ENCODE measurements at places on chromosomes 1 and 21.
A peak's percentile ranks its signal among the peaks of the same experiment; 100 is the strongest.

DNA sequence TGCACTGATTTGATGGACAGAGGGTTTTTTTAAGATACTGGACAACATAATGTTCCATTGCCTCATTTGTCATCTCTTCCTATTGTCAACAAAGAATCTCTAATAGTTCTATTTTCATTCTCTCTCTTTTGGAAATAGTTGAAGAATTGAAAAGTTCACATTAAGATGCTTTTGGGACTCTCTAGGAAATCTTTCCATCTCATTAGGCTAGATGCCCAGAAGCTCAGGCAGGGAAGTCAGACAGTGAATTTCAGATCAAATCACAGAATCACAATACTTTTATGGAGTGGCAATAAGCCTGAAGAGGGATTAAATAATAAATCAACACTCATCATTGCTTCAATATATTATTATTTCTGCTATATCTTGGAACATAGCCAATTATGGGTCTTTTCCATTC, 29.2 kb downstream of the NEGR1 start:
- DNase-seq: no peak

GRCh38 chr1:221141096-221141495, 261.9 kb downstream of the HLX start:
- no peak for DNase-seq

GRCh38 chr1:23098463-23099170, 70.0 kb downstream of the LUZP1 start:
- peak; percentile 33 for DNase-seq

- no peak for DNase-seq
These were observed 23.4 kb downstream of the CNIH3 start for GRCh38 chr1:224639426-224639975.

- no peak for DNase-seq
These were observed 24.5 kb downstream of the ELF3 start for GRCh38 chr1:202034683-202035462.

DNA sequence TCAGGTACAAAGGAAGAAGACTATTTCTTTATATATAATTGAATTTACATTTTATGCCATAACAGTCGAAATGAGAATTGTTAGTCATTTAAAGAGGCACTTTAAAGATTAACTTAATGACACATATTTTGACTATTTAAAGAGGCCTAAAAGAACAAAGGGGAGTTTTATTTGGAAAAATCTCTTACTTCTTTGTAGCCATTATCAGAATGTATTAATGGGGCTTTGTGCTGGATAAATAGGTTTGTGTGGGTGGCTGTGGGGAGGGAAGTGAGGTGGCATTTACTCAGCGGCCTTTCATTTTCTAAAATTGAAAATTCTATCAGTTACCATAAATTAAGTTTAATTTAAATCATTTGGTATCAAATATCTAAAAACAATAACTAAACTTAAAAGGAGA, 462.2 kb upstream of the CXADR start:
- DNase-seq: no peak

DNA sequence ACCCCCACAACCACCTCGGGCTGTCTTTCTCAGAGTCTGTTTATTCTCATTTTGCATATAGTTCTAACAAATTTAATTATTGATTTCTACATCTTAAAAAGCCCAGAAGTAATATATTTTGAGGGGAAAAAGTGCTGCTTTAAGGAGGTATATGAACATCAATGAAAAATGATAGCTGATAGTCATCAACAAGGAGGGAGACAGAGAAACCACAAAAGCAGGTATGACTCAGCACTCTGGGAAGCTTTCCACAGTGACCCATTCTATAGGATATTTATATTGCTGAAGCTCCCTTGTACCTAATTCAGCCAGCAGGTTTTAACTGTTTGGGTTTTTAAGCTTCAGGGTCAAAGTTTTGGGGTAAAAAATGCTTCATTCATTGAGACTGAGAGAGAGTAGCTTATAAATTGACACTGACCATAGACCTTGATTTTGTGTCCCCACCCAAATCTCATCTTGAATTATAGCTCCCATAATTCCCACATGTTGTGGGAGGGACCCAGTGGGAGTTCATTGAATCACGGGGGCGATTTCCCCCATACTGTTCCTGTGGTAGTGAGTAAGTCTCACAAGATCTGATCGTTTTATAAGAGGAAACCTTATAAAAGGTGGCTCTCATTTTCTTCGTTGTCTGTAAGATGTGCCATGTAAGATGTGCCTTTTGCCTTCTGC, 27.4 kb downstream of the VANGL1 start:
- no peak for DNase-seq

DNA sequence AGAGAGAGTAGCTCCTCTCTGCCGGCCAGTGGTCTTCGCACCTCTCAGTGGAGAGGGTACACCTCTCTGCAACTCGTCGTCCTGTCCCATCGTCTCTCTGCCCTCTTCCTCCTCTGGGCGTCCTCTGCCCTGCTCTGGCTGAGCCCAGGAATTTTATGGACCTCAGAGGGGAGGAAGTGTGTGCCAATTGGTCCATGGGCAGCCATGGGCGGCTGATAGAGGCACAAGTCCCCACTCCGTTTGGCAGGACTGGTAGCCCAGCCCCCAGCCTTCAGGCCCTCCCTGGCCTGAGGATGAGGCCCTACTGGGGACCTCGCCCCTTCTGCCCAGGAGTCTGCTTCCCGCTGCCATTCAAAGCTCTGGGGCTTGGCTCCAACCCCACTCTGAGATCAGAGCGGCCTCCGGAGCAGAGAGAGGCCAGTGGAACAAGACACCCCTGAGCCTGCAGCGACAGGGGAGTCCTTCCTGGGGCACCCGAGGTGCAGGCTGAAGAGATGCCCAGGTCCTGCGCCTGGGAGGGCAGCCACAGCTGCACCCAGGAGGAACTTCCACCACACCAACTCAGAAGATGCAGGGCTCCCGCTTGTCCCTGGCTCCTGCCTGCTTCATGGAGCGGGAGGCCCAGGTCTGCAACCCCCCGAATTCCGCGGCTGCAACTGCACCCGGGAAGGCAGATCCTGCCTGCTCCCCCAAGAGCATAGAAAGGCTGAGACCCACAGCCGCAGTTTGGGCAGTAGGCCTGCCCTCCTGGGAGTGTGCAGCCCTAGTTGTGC, 659.9 kb downstream of the KCNT2 start:
- DNase-seq: no peak

DNA sequence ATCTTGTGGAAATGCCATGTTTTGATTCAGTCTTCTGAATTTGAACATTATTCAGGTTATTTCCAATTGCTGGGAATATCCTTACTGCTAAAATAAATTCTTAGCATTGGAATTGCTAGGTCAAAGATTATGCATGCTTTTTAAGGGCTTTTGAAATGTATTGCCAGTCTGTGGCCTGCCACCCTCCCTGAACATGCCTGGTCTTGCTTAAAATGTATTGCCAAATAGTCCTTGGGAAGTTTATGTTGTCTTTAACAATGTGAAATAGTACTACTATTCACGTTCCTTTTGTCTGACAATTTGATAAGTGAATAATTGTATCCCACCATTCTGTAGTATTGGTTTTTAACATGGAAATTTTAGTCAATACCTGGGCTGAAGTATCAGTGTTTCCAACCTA, 13.6 kb downstream of the TARDBP start:
- DNase-seq: no peak

DNA sequence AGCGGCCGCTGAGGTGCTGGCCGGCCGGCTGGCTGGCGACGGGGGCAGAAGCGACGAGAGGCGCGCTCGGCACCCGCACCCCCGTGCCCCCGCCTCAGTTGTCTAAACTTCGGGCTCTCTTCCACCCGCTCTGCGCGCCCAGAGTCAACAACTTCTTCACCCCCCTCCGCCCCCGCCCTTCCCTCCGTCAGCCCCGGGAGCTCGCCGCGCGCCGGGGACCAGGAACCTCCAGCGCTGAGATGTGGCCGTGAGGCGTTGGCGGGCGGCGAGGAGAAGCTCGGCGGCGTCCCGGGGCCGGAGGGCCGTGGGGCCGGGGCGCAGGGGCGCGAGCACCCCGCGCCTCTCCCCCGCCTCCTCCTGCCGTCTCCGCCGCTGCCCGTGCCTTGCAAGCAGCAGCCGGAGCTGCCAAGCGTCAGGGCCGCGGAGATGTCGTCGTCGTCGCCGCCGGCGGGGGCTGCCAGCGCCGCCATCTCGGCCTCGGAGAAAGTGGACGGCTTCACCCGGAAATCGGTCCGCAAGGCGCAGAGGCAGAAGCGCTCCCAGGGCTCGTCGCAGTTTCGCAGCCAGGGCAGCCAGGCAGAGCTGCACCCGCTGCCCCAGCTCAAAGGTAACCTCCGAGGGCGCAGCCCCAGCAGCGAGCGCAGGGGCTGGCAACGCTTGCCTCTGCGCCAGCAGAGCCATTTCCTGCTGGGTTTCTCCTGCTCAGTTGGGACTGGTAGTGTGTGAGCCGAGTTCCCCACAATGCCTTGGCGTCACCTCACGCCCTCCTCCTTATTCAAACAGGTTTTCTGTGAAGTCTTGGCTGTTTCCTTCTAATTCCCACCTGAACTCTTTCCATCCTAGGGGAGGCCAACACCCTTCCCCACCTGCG, 710 bp downstream of the PPP2R5A start:
- peak; percentile 51 for DNase-seq

DNA sequence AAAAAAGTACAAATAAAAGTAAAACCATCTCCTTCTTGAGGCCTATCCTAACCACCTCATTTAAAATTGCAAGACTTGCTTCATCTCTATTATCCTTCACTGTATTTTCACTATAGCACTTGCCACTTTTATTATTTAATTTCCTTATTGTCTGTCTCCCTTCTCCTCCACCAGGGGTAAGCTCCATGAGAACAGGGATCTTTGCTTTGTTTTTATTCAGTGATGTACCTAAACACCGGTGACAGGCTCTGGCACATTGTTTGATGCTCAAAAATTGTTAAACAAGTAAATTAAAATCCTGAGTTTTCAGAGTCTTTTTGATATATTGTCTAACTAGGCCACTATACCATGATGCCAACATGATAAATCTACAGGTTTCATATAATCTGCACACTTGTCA, 17.2 kb upstream of the SPEN start:
- no peak for DNase-seq

GRCh38 chr1:101005871-101006270, 19.7 kb downstream of the DPH5 start:
- DNase-seq: no peak

DNA sequence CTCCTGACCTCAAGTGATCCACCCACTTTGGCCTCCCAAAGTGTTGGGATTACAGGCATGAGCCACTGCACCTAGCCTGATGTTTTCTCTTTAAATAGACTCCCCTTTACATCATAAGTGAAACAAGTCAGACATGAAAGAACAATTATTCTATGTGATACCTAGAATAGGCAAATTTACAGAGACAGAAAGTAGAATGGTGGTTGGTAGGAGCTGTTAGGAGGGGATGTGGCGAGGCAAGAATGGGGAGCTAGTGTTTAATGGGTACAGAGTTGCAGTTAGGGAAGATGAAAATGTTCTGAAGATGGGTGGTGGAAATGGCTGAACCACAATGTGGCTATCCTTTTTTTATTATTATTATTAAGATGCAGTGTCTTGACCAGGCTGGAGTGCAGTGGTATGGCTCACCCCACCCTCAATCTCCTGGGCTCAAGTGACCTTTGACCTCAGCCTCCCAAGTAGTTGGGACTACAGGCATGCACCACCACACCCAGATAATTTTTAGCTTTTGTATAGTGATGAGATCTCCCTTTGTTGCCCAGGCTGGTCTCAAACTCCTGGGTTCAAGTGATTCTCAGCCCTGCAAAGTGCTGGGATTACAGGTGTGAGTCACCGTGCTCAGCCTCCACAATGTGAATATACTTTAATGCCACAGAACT, 28.4 kb downstream of the ELF3 start:
- DNase-seq: no peak

GRCh38 chr1:101139821-101140718, 96.7 kb upstream of the S1PR1 start:
- no peak for DNase-seq

- DNase-seq: no peak
These were observed 169.1 kb downstream of the CDC7 start for GRCh38 chr1:91669584-91670350.

DNA sequence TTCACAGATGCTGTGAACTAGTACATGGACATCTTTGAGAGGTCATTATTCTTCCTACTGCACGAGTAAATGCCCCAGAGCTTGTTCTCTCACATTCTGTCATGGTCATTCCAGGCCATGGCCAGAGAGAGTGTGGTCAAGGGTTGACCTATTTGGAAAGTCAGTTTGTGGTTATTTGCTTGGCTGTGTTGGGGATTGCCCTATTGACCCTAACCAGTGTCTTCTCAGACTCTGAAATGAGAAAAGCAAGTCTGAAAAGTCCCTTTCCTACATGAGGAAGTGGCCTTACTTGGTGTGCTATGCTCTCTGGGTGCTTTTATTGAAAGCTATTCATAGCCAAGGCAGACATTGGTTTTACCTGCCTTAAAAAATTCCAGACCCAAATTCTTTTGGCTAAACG, 26.6 kb downstream of the CLIC6 start:
- no peak for DNase-seq

DNA sequence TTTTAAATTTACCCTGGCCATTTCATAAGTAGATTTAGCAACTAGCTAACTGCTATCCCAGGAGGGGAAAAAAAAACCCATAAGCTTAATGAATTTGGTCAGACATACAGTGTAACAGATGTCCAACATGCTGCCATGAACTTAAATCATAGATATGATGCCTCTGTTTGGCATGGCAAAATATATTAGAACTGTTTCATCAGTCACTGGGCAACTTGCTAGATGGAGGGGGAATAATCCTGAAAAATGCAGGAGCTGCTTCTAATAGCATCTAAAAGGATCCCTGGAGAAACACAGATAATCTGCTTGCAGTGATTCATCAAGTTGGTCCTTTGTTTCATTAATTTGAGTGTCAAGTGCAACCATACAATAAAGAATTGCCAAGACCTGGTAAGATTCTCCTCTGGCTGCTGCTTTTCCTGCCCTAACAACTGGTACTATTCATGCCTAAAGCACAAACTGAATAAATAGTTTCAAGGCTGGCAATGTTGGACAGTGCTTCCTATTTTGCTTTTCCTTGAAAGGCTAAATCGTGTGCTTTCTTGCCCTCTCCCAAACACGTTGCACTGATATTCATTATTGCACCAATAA, 1.5 kb upstream of the ST6GALNAC5 start:
- no peak for DNase-seq

GRCh38 chr1:10105484-10105883, 72.7 kb downstream of the UBE4B start:
- DNase-seq: no peak

- no peak for DNase-seq
These were observed 39.8 kb downstream of the SNAP47 start for GRCh38 chr1:227774821-227775661.

DNA sequence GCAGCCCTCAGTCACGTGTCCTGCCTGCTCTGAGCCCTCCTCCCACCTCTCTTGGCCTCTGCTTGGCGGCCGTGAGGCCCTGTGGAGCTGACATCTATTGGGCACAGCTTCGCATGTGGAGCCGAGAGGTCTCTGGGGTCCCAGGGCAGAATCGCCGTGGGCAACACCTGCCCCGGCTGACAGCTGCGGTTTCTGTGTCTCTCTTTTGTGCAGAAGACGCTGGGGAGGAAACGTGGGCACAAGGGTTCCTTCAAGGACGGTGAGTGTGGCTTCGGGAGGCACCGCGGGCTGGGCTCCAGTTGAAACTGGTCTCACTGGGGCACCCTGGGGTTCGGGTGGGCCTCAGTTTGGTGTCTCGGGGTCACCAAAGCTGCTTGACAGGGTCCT, 11.5 kb downstream of the ARHGEF16 start:
- DNase-seq: no peak
